Stimulated activated naive CD8-positive, alpha-beta T cell treated with anti-CD3 and anti-CD28 coated beads, Interleukin-15, amount 100 ng/mL, for 72 hours (primary cell): ENCODE measurements at places on chromosomes 5 and 9.
A peak's percentile ranks its signal among the peaks of the same experiment; 100 is the strongest.

DNA sequence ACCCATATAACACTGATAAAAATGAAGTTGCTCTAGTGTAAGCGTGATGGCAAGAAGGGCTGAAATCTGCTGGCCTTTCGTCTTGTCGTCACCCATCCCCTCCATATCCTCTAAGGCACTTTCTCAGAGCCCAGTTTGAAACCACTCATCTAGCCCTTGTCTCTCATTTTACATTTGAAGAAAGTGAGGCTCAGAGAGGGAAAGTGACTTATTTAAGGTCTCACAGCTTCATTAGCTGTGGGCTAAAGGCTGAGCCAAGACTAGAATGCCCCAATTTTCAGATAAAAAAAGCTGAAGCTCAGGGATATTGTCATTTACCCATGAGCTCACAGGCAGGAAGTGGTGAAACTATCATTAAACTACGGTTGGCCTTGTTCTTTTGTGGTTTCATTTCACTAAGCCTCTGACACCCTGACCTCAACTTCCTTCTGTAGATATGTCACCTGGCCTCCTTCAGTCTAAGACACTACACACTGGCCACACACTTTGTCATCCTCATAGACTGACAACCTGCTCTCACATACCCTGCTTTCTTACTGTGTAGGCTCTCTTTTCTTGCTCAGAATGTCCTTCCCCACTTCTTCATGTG is 176.7 kb upstream of the DMAC1 start:
- peak; percentile 62 for DNase-seq

DNA sequence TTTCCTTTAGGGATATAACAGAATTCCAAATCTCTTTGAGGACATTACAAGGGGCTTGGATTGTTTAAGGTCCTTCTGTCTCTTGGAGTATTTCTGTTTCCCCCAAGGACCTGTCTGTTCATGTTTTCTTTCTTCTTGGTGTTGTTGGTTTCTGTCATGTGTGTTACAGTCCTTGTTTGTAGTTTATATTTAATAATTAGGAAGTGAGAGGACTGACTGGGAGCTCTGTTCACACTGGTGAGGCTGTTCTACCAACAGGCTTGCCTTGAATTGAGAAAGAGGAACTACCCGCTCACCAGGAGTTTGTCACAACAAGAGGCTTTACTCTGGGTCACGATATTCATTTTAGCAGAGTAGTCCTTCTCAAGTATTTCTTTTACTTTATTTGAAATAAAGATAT is 119.2 kb upstream of the SV2C start:
- DNase-seq: no peak

DNA sequence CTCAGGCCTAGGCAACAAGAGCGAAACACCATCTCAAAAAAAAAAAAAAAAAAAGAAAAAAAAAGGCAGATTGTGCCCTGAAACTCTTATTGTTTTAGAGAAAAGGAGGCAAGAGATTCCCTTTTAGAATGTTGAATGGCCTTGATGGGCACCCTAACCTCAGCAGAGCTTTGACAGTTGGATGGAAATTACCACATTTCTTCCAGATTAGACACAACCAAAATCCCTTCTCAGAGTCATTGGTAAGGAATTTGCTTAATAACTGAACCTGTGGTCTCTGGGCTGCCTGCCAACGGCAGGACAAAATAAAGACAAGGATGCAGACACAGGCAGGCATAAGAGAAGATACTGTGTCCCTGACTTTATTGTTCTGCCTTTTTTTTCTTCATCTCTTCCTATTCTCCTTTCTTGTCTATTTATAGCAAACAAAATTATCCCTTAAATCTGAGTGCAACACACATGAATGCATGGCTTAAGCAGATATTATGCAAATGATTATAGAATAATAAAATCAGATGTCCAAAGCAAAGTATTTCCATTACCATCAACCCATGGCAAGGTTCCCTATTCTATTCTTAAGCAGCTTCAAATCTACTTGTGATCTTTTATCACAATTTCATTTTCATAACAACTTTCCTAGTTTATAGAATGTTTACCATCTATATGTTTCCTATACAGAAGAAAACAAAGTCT is 37.3 kb upstream of the TRIO start:
- no peak for DNase-seq

DNA sequence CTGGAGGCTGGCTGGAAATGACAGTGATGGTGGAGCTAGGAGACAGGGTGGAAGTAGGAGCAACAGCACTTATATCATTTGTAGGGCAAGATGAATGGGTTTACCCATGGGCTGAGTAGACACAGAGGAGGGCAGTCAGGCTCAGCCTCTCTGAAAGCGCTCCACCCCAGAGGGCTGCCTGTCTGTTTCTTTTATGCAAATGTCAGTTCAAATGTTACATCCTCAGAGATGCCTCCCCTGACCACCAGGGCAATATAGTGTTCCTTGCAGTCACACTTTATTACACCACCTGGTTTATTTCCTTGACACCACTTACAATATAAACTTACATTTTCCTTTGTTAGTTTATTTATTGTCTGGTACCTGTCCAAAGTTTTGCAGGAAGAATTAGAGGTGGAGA is 159.5 kb upstream of the IL12B start:
- no peak for DNase-seq

- DNase-seq: no peak
These were observed 172.1 kb downstream of the SNX18 start for GRCh38 chr5:54689411-54690251.

DNA sequence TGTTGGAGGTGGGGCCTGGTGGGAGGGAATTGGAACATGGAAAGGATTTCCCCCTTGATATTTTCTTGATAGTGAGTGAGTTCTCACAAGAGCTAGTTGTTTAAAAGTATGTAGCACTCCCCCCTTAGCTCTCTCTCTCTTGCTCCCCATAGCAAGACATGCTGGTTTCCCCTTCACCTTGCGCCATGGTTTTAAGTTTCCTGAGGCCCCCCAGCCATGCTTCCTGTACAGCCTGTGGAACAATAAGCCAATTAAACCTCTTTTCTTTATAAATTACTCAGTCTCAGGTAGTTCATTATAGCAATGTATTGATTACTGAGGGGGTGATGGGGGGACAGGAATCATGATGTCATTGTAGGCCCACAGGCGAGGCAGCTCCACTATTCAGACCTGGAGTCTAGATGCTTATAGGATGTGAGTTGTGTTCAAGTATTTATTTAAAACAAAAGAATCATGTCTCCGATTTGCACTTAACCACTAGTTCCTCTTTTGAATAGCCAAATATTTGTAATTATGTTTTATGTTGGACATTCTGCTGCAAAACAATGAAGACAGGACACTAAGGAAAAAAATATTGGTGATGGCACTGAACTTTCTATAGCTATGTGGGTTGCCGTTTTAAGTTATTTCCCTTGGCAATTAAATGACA is 156.6 kb downstream of the TMEM38B start:
- DNase-seq: no peak

DNA sequence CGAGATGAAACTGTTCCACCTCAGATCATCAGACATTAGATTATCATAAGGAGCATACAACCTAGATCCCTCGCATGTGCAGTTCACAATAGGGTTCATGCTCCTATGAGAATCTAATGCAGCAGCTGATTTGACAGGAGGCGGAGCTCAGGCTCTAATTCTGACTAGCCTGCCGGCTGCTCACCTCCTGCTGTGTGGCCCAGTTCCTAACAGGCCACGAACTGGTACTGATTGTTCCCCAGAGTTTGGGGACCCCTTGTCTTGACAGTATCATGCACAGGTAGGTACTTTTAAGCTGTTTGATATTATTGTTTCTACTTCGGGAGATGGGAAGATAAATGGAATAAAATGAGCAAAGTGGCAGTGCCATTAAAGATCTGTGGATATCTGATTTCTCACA is 66.9 kb downstream of the ZCCHC7 start:
- peak; percentile 12 for DNase-seq

DNA sequence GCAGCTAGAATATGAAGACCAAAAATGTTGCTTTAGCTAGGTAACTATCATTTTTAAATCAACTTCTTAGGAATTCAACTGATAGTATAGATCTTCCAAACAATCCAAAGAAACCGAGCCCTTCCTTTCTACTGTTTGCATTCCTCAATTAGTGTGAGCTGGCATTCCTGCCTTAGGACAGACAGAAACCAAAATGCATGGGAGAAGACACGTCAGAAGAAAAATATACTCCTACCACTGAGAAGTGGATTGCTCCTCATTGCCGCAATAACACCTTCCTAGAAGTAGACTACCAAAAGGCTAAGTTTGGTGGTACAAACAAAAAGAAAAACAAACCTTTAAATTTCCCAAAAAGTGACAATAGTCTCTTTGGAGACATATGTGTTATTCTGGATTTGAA is 440.0 kb downstream of the SEMA5A start:
- DNase-seq: no peak

DNA sequence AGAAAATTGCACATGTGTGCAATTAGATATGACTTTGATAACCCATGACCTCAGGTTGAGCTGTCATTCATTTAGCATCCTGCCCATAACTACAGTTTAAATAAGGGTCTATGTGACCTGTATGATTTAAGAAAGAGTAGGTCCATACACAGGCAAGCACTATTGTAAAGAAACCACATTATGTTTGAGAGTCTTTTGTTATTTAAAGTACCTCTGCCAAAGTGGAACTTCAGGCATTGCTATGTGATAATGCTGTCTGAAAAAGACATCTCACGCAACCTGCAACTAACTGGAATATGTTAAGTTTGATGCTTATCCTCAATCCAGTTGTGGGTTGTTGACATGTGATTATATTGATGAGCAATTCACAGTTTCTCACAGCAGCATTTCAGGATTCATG is 317.0 kb downstream of the TMEM161B start:
- DNase-seq: no peak

- DNase-seq: no peak
These were observed 437.7 kb upstream of the MEF2C start for GRCh38 chr5:89320421-89321277.

DNA sequence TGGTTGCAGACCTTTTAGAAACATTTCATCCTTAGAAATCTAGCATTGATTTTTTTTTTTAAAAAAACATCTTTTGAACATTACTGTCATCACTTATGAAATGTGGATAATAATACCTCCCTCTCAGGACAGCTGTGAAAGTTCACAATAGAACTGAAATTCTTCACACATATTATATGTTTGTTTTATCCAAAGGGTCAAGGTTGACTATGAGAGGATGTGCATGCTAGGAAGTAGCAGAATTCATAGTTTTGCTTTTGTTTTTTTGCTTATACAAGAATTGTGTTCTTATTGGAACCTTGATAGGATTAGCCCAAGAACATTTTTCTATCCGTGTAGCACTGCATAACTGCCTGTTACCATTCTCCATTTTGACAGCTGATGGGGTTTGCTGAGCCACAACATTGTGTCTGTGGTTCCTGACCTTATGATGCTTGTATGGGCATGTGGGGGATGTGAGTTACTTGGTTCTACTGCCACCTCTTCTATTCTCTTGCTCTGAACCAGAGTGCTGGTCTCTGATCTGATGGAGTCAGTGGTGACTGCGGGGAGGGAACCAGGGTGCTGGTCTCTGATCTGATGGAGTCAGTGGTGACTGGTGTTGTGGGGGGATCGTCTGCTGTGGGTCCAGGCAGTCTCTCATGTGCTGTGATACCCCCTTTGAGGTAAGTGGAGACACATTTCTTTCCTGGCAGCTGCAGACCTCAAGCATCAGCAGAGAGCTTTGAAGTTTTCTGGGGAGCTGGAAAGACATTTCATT is 27.1 kb upstream of the ACTBL2 start:
- DNase-seq: no peak

DNA sequence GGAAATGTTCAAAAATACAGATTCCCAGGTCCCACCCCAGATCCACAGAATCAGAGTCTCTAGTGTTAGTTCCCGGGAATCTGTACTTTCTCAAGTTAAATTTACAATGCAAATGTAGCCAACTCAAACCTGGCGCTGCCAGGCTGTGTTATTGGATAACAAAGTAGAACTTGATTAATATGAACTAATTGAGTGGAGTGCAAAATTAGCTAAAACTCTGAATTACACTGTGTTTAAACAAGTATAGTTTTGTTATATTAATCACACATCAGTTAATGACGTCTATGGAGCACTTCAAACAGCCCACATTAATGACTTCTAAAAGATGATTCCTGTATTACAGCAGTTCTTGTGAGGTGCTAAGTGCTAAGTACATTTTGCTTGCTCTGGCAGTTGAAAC is 32.4 kb upstream of the CYFIP2 start:
- no peak for DNase-seq

GRCh38 chr5:62299600-62299999 is 6.4 kb upstream of the KIF2A start:
- DNase-seq: no peak

DNA sequence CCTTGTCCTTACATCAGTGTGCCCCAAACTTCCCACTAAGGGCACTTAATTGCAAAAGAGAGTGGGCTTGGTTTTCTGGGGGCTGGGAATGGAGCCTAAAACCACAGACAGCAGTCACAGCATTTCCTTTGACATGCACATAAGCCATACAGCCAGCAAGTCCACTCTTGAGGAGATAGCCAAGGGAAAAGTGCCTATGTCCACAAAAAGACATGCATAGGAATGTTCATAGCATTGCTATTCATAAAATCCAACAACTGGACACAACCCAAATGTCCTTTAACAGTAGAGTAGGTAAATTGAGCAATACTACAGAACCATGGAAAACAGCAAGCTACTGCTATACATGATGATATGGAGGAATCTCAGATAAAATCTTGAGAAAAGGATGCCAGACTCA is 11.7 kb upstream of the FAT2 start:
- no peak for DNase-seq

DNA sequence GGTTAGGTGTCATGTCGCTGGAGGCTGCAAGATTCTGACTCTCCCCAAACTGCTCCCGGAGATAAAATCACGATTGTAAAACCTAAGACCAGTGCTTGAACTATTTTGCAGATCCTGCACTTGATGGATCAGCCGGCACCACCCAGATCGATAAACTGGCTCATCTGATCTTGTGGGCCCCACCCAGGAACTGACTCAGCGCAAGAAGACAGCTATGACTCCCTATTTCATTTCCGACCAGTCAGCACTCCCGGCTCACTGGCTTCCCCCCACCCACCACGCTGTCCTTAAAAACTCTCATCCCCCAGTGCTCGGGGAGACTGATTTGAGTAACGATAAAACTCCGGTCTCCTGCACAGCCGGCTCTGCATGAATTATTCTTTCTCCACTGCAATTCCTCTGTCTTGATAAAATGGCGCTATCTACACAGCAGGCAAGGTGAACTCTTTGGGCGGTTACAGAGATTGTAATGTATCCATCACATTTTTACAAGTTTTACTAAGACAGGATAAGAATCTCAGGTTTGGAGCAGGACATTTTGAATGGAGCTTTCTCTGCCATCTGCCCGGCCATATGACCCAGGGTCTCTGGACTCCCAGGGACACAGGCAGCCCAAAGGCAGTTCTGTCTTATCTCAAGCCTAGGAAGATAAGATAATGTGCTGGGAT is 10.6 kb upstream of the PPP1R26 start:
- DNase-seq: peak; percentile 24

DNA sequence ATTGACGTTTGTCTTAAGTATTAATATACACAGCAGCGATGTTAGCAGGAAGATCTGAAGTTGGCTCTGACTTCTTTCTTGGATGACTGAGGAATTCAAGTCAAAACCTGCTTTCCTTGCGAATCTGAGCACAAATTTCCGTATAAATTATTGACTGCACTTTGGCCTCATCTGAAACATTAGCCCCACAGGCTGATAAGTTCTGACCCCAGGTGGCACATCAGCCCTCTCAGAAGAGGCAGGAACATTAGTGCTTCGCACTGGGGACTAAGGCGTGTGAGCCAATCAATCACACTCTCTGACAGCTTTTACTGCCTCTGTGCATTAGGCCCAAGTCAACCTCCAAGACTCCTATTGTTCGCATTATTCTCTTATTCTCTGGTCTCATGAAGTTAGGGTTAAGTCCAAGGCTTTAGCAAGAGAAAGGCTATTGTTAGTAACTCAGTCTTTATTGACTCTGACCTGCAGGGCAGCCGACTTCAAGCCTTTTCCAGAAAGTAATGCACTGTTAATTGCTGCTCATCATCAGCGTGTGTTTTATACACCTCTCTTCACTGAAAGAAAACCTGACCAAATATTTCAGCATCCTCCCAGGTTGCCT is 84.2 kb downstream of the ZNF608 start:
- no peak for DNase-seq
